Mesenteric fat pad (tissue), 1 donor: ENCODE measurements at places on chromosomes 5 and 9. TPM values are rescaled to one million over a fixed set of nuclear protein-coding genes. Genes with fewer than 3 reads are reported as not detected.

- no peak for DNase-seq
These were observed 244.3 kb upstream of the NR4A3 start for GRCh38 chr9:99577351-99577750.

Gene BTNL8
- 0.96 TPM for total RNA-seq

GRCh38 chr5:111704452-111705085, 52.4 kb downstream of the NREP start:
- no peak for DNase-seq

- no peak for DNase-seq
These were observed 235.7 kb upstream of the PRR16 start for GRCh38 chr5:120228262-120229031.

GRCh38 chr5:44361342-44362001, 27.7 kb downstream of the FGF10 start:
- no peak for DNase-seq

Gene SOHLH1
- not detected for total RNA-seq
